Suprapubic skin (tissue), 4 donors: ENCODE measurements at places on chromosomes 7 and 10. TPM values are rescaled to one million over a fixed set of nuclear protein-coding genes. Genes with fewer than 3 reads are reported as not detected.

Gene NAT16
- not detected for total RNA-seq

Gene GIMAP6
- total RNA-seq: 16.8 TPM

GRCh38 chr10:62831346-62831745, 15.2 kb upstream of the EGR2 start:
- DNase-seq: no peak

DNA sequence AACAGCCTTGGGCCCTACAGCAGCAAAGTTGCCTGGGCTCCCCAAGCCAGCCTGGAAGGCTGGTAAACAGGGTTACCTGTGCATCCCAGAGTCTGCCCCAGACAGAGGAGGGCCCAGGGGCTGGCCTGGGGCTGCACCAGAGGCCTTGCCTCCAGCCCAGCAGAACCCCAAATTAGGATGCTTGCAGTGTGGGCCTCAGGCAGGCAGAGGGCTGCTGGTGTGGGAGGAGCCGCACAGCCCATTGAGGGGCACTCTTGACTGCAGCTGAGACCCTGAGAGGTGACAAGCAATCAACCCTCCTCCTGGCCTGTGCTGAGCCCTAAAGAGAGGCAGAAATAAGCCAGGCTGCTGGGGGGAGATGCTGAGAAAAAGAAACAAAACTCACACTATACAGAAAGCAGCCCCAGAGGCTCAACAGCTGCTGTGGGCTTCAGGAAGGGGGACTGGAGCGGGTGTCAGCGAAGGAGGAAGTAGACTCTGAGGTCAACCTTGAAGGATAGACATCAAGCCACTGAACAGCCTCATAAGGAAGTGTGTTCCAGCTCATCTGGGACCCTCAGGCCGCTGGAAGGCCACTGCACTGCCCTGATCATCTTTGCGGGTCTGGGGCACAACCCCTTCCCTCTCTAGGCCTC, 6.6 kb downstream of the AIFM2 start:
- no peak for DNase-seq

- no peak for DNase-seq
These were observed 877 bp upstream of the NOD1 start for GRCh38 chr7:30479202-30480120.
